ENCODE measurements at places on chromosomes 7 and 10.

- peak; percentile 50 for DNase-seq
Measured at GRCh38 chr7:127437837-127438236, 45.3 kb upstream of the ZNF800 start.

DNA sequence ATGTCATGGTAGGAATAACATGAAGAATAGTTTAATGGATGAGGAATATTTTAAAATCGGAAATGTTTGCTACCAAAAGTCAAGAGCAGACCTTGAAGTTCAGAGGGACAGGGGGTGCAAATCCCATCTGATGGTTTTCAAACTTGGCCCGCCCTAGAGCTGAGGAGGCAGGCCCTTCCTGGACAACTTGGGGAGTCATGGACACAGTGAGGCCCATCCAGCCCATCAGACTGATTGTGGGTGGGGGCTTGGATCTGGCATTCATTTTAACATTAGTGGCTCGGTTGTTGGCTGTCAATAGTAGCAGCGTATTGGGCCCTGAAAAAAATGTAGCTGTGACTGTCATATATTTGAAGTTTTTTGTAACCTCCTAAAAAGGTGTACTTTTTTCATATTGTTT lies 2.0 kb downstream of the C10orf90 start:
- no peak for DNase-seq

GRCh38 chr7:30841025-30841735 lies 70.0 kb downstream of the MINDY4 start:
- no peak for DNase-seq

- DNase-seq, result no peak
Measured at GRCh38 chr10:17785276-17785930, 23.7 kb upstream of the MRC1 start.

GRCh38 chr10:30386801-30387588 lies 37.9 kb upstream of the MTPAP start:
- no peak for DNase-seq

DNA sequence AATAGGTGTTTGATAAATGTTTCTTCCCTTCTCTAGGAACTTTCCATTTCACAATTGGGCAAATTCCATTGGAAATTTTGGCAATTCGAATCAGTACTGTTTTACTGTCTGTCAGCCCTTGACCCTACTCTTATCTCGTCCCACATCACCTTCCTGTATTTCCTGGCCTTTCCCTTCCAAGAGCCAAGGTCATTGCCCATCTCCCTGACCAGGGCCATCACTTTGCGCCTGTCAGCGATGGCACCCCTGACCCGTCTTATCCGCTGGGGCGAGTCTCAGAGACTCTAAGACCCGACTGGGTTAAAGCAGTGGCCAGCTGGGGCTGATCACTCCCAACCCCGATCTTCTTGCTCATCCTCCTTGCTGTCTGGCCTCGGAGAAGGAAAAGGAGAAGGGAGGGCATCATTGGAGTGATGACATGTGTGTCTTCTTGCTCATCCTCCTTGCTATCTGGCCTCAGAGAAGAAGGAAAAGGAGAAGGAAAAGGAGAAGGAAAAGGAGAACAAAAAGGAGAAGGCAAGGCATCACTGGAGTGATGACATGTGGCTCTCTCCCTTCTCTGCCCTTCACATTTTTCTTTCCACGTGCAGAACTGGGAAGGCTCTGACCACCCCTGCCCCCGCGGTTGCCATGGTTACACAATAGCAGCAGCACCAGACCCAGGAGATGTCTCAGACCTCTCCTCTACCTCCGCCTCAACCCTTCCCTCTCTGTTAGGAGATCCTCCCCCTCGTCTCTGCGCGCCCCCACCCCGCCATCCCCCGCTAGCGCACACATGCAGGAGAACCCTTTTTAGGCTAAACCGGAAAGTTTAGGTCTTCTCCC lies 2.0 kb downstream of the SEMA3D start:
- DNase-seq, result peak; percentile 64

DNA sequence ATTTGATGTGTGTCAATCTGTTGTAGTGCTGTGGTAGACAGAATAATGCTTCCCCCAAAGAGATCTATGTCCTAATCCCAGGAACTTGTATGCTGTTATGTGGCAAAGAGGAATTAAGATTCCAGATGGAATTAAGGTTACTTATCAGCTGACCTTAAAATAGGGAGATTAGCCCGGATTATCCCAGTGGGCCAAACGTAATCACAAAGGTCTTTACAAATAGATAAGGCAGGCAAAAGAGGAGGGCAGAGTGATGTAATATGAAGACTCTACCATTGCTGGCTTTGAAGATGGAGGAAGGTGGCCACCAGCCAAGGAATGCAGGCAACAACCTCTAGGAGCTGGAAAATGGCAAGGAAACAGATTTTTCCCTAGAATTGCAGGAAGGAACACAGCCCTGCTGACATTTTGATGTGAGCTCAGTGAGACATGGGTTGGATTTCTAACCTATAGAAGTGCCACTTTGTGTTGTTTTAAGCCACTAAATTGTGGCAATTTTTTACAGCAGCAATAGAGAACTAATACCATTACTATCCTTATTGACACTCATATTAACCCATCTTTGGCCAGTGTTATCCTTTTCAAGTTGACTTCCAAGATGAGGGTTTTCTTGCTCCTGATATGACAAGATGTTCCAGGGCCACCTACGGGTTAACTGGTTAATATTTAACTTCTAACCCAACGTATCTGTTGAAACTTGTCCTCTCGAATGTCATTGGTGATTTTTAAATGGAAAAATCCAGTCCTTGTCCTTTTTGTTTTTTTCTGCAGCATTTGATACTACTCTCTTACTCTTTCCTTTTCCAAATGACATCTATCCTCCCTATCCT lies 29.3 kb downstream of the CYCS start:
- no peak for DNase-seq

DNA sequence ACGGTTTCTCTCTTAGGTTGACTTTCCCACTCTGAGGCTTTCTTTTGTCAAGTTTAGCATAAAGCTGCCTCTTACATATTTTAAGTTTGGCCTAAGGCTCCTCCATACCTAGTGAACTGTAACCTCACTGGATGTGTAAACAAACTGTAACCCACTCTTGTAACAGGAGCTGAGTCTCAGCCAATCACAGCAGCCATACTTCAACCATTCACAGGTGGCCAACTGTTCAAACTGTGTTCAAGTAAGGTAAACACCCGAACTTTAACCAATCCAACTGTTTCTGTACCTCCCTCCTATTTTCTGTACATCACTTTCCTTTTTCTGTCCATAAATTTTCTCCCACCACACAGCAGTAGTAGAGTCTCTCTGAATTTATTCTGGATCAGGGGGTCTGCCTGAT lies 7.7 kb upstream of the NRBF2 start:
- DNase-seq, result no peak

DNA sequence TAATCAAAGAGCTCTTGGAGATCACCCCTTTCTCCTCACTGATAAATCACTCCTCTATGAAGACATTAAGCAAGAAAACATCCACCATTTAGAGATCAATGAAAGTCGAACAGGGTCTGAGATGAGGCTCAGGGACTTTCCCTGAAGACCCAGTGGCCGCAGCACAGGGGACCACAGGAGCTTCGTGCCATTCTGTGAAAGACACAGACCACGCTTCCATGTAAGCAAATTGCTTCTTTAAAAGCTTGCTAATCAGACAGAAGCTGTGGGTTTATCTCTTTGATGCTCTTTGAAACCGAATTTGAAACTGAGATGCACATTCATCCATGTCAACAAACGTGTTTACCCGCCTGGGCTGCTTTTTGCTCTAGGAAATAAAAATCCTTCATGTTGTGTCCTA lies 231.9 kb upstream of the PPP2R2D start:
- no peak for DNase-seq

- no peak for DNase-seq
Measured at GRCh38 chr7:78765943-78766729, 687.3 kb downstream of the MAGI2 start.

DNA sequence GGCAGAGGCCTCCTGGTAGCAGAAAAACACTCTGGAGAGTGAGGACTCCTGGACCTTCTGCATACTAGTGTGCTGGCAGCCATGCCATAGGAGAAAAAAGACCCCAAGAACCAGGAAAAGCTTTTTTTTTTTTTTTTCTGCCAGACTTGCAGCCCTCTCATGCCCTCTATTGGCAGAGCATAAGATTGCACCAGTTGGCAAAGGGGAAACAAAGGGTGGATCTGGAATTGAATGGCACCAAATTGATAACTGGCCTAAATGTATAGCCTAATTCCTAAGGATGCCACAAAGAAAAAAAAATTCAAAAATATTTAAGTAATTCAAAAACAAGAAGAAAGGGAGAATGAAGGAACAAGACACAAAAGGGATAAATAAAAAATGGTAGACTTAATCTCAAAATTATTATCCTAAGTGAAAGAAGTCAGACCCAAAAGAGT lies 112.5 kb upstream of the GHITM start:
- DNase-seq, result peak; percentile 52

- DNase-seq, result peak; percentile 89
Measured at GRCh38 chr7:43362652-43363034, 220.3 kb upstream of the STK17A start.
